ENCODE measurements at places on chromosomes 1 and 21. TPM values are rescaled to one million over a fixed set of nuclear protein-coding genes. Genes with fewer than 3 reads are reported as not detected.

TRIM67 gene
- total RNA-seq = 0.58 TPM

ADAMTSL4 gene
- 16.1 TPM for total RNA-seq

WDR64 gene
- not detected for total RNA-seq

CAMK2N1 gene
- total RNA-seq = 55.0 TPM

LCE6A gene
- total RNA-seq = not detected

DNA sequence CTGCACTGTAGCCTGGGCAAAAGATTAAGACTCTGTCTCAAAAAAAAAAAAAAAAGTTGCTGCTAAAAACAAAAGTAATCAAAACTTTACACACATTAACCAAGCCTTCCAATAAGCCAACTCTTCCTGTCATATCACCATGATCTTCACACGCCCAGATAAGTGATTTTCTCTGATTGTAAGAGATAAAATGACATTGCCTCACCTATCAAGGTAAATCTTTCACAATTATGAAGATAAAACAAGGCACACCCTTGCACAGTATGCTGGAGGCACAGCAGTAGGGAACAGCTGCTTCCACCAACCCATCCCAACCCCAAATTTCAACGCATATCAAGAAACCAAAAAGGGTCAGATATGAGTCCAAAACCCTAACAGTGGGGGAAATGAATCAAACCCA is 8.8 kb upstream of the TIAM1 start:
- no peak for DNase-seq

- no peak for DNase-seq
Measured at GRCh38 chr1:162297208-162297607, 79.4 kb downstream of the SPATA46 start.

- DNase-seq = no peak
Measured at GRCh38 chr1:203114202-203114601, 13.3 kb upstream of the ADORA1 start.

DNA sequence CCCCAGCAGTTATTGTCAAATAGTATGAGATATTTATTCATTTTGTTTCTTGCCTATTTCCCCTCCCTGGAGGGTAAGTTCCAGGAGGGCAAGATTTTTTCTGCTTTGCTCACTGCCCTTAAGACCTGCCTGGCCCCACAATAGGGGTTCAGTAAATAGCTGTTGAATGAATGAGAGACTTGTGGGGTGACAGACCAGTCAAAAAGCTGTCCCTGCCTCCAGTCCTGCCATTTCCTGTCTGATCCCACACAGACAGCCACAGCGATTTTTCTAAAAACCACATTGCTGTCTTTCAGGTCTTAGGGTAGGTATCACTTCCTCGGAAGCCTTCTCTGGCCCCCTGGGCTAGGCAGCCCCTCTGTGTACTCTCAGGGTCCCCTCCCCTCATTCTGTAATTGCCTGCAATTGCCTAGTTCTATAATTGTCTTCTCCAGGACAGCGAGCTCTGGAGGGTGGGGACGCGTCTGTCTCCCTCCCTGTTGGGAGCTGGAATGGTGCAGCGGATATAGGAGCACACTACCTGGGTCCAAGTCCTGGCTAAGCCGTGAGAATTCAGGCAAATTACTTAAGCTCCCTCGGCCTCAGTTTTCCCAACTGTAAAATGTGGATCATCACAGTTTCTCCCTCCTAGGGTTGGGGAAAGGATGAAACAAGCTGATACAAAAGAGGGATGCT is 1.8 kb upstream of the EXTL1 start:
- DNase-seq = no peak

DNA sequence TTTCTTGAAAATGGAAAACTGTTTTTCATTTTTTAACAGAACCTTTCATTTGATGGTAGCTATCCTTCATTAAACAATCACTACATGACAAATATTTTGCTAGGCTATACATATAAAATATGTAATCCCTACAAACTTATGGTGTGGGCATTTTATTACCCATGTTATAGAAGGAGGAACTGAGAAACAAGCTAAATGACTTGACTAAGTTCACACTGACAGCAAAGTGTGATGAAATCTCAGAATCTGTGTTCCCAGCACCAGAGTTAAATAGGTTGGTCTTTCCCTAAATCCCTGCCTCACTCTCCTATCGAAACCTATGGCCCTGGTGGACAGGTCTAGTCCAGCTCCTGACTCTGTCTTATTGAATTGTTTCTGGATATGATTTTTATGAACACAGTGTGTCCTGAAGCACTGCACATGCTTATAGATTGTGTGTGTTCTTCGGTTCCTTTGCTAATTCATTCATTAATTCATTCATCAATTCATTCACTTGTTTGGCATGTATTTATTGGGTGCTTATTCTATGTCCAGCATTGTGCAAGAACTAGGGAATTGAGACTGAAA is 301.0 kb downstream of the GRIK1 start:
- no peak for DNase-seq

DNA sequence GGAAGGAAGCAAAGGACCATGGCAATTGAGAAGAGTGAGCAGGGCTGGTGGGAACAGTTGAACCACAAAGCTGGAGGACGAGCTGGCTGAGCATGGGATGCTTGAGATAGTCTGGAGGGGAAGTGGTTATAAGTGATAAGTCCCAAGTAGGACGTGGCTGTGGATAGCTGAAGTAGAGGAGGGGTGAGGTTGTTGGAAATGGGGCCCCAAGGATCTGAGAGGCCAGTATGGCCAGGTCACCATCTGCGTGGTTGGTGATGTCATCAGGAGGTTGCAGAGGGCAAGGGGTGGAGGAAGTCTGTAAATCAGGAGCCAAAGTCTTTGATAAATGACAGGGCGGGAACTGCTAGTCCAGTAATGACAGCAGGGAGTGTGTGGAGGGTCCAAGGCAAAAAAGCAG is 11.0 kb upstream of the REN start:
- DNase-seq = no peak

DNA sequence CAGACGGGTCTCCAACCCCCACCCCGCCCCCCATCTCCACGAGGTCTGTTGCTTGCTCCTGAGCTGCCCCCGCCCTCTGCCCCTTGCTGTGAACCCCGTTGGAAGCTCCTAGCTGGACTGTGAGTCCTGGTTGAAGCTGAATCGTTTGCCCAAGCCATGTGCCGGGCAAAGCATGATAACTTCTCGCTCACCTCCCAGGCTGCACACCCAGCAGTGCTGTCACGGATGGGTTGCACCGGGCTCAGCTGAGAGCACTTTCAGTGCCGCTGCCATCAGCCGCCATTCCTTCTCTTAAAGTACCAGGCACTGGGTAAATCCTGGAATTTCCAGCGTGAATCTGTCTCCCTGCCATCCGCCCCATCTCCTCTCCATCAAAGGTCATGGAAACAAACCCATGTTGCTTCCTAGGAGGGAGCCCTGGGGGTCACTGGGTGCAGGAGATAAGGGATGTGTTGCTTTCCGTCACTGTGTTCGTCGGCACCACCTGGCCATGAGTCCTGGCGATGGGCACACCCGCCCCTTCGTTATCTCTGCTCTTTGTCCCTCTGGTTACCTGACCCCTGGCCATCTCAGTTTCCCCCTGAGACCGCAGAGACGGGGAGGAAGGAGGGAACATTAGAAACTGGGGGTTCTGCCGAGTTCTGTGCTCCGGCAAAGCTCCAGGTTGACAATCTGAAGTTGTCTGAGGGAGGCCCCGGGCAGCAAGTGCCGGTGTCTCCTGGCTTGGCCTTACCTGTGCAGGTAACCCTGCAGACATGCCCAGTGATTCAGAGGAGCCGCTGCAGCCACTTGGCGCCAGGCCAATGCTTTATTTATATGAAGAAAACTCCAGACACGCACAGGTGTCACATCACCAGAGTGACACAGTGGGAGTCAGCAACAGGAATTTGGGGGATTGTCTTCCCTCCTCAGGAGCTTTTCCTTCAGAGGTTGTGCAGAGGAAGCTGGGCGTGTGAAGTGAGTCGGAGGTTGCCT is 2.7 kb downstream of the PDE9A start:
- no peak for DNase-seq

DNA sequence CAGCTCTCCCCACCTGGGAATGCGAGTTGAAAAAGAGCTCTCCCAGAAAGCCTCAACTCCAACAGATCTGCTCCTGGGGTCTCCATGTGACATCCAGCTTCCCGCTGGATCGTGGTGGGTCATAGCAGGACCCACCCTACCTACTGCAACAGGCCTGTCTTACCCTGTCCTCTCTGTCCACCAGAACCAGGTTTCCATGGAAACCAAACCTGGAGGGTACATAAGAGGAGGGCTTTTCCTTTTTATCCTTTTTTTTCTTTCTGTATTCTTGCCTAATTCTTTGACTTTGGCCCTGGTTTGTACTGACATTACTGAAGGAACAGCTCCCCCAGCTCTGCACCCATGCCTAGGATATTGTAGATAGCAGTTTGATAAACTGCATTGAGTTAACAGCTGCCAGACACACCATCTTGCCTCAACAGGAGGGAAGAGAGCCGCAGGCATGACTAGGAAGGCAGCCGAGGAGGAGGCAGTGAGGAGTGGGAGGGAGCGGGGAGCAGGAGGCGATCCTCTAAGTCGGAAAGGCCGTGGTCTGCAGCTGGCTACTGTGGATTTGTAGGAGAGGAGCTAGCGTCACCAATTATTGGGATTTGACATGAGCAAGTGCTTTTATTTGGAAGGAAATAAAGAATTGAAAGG is 9.7 kb upstream of the FMOD start:
- DNase-seq = no peak

DNA sequence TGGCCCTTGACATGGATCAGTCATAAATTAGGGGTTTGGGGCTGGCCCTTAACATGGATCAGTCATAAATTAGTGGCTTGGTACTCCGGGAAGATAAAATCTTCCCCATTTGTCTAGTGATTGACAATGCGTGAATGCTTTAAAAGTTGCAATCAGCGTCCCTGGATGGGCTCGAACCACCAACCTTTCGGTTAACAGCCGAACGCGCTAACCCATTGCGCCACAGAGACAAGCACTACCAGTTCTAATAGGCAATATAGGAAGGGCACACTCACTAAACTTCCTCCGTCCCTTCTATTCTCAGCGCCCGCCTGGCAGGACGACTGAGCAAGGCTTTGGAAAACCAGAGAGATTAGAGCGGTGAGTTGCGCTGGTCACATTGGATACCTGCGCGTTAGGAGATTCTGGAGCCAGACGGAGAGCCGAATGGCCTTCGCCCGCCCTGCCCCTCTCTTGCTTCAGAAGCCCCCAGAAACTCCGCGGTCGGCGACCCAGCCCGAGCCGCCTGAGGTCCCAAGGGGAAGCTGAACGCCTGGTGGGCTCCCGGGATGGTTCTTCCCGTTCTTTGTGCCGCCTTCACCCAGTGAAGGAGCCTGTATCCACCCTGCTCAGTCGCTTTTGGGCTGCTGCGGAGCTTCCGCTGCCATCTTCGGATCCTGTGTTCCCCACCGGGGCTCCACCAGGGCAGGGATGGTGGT is 235.9 kb downstream of the FAM72C start:
- DNase-seq = no peak

GRCh38 chr21:9755611-9756010 is 765.8 kb upstream of the TPTE start:
- no peak for DNase-seq

DNA sequence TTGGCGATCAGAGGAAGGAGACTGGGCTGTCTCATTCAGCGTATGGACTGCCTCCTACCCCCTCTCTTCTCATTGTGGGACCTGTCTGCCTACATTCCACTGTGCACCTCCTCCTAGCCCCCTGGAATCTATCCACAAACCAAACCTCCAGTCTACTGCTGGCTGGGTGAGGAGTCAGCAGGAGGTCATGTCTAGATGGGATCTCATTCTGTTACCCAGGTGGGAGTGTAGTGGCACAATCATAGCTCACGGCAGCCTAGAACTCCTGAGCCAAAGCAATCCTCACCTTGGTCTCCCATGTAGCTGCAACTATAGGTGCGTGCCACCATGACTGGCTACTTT is 18.0 kb upstream of the TTC22 start:
- DNase-seq = no peak
